SK-MEL-5 (cell line): ENCODE measurements at places on chromosomes 2 and 18. TPM values are rescaled to one million over a fixed set of nuclear protein-coding genes. Genes with fewer than 3 reads are reported as not detected.

Gene NYAP2
- not detected in 2 replicates for total RNA-seq

GRCh38 chr2:181586569-181587081 is 70.3 kb downstream of the CERKL start:
- no peak for DNase-seq

- DNase-seq = no peak
These were observed 381.2 kb downstream of the TXNL1 start for GRCh38 chr18:56257205-56257604.

DNA sequence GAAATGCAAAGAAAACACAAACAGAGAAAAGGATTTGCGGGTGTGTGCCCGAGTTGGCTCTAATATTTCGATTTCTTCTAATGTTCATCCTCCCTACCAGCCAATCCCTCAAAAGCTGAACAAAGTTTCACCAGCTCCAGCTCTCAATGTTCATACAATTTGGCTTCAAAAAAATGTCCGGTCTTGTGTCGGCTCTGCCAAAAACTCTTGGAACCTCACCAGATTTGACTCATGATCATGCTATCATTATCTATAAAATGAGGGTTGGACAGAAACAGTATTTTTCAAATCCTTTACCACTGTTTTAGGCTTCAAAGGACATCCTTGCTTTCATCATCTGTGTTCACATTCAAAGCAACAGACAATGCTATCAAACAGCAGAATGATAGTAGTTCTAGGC is 88.2 kb downstream of the CRACDL start:
- no peak for DNase-seq

- DNase-seq = peak; percentile 86
These were observed 47.6 kb downstream of the HNRNPLL start for GRCh38 chr2:38554973-38555595.

DNA sequence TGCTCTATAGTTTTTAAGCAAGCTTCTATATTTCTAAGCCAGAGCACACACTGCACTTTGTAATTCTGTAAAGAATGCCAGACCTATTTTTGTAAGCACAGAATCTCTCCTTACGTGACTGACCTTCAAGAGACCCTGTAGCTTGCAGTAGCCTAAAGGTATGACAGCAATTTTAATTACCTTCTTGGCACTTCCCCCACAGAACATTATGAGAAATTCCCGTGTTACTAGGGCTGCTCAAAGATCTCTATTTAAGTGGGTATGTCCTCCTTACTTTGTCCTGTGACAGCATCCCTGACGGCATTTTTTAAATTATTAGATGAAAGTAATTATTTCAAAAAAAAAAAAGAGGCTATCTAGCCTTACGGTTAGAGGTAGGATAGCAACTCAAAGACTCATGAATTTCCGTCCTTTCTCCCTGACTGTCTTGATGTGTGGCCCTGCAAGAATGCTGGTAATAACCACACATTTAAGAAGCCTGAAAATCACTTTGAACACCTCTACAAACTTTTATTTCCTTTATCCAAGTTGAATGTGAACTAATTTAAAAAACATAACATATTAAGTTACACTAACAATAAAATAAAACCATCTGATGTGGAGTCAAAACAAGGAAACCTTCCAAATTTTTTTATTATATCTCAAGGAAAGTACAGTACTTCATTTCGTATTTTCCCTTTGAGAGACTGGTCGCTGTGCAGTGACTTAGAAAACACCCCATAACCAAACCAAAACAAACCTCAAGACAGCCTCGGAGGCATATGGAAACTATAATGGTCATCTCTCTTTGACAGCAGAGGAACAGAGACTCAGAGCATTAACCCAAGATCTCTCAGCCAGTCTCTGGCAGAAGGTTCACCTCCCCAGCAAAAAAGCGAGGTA is 54.9 kb downstream of the THUMPD2 start:
- DNase-seq = no peak

GRCh38 chr18:9055626-9056025 is 46.9 kb upstream of the NDUFV2 start:
- DNase-seq = no peak

DNA sequence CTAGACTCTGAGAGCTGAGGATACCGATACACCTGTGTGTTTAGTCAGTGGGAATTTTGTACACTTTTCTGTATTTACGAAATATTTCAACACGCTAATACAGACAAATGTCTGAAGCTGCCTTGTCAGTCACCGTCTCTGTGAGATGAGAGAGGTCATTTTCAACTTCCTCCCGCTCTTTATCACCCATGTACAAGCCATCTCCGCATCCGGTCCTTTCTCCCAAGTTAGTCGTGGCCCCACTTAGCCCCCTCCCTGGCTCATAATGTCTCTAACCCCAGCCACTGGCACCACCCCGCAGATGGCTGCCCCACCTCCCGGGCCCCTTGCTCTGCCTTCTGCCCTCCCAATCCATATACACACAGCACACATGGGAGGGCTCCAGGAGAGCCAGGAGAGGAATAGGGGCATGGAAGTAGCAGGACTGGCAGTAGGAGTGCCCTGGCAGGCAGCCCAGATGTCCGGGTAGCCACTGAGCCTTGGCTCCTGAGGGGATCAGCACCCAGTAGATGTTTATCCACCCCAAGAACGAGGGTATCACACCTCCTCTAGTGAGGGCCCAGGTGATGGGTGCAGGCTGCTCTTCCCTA is 2.0 kb upstream of the RUFY4 start:
- DNase-seq = no peak

- no peak for DNase-seq
These were observed 197.2 kb upstream of the HNRNPA3 start for GRCh38 chr2:177015356-177015923.

GRCh38 chr2:120858361-120859106 is 122.9 kb downstream of the GLI2 start:
- DNase-seq = no peak

Gene EPC2
- total RNA-seq = 17.3 and 18.3 TPM in 2 replicates

DNA sequence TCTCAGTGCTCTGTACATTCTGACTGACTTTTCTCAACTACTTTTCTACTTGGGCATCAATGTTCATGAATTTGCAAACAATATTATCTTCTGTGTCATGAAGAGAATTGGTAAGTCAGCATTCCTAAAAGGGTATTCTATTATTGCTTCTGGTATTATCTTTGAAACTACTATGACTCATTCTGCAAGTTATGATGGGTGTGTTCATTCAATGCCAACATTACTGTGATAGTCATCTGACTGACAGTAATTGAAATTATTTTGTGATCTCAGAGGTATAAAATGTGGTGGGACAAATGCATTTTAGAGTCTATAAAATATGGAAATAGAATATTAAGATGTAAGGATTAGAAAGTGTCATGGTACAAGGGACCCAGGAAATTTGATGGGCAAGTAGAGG is 736.0 kb upstream of the CELF4 start:
- no peak for DNase-seq

Gene SLC5A7
- total RNA-seq = not detected in 2 replicates

DNA sequence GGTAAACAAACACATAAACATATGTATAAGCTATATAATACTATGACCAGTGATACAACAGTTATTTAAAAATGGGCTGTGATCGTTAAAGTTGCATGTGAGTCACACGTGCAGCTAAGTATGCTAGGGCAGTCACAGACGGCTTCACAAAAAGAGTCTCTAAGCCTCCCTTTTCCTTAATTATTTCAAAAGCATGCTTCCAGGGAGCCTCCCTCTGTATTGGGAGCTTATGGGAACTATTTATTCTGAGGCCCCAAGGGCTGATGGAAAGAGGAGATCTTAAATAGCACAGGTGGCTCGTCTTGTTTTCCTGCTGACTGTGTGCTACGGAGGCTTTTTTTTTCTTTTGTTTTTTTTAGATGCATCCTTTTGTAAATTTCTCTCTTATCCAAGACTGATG is 94.3 kb downstream of the ADCYAP1 start:
- no peak for DNase-seq

Gene NEUROD1
- total RNA-seq = not detected in 2 replicates

GRCh38 chr2:154623819-154624218 is 74.7 kb upstream of the KCNJ3 start:
- peak; percentile 71 for DNase-seq

Gene AGXT
- total RNA-seq = 0.16 TPM in 1 of 2 replicates, not detected in the other

Gene MYCN
- 0.08 and 0.11 TPM in 2 replicates for total RNA-seq

DNA sequence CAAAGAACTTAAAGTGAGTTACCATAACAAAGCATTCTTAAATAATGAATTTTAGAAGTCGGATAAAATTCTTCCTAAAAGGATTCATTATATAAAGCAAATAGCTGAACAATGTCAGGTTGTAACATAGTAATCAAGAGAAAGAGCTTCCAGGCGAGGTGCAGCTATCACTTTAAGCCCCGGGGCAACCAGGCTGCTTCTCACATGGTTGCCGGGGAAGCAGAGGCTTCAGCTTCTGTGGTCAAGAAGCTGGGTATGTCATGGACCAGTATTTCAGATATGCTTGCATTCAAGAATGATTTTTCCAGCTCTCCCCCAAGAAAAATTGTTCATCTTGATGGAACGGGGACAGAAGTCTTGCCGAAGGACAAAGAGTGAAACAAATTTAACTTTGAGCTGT is 23.6 kb upstream of the KYNU start:
- peak; percentile 67 for DNase-seq

GRCh38 chr2:195559431-195559914 is 97.6 kb upstream of the SLC39A10 start:
- no peak for DNase-seq

Gene ANKRD62
- total RNA-seq = 0.29 and 0.37 TPM in 2 replicates

Gene KIF1A
- 0.50 TPM in 1 of 2 replicates, not detected in the other for total RNA-seq

- no peak for DNase-seq
These were observed 251.3 kb upstream of the EPAS1 start for GRCh38 chr2:46045888-46046287.

Gene LYG1
- 0.29 and 0.50 TPM in 2 replicates for total RNA-seq
